CD4-positive, CD25-positive, alpha-beta regulatory T cell (primary cell): ENCODE measurements at places on chromosomes 11 and 22. TPM values are rescaled to one million over a fixed set of nuclear protein-coding genes. Genes with fewer than 3 reads are reported as not detected.

- H3K27ac ChIP-seq, result no peak overlapping the region
- DNase-seq, result no peak
- peaks cover 8% of the 10 kb centered on the region for H3K4me1 ChIP-seq
- no peaks in the 10 kb centered on the region for H3K36me3 ChIP-seq
- no peaks in the 10 kb centered on the region for H3K27me3 ChIP-seq
Measured at GRCh38 chr11:82930229-82930628, 28.7 kb downstream of the DDIAS start.

MMP8 gene
- not detected for polyA plus RNA-seq

CCDC116 gene
- not detected for polyA plus RNA-seq

ANKK1 gene
- polyA plus RNA-seq, result 0.34 TPM

SOX10 gene
- not detected for polyA plus RNA-seq
